Chondrocyte (in vitro differentiated cells): ENCODE measurements at places on chromosomes 6 and 20. TPM values are rescaled to one million over a fixed set of nuclear protein-coding genes. Genes with fewer than 3 reads are reported as not detected.
A peak's percentile ranks its signal among the peaks of the same experiment; 100 is the strongest.

DNA sequence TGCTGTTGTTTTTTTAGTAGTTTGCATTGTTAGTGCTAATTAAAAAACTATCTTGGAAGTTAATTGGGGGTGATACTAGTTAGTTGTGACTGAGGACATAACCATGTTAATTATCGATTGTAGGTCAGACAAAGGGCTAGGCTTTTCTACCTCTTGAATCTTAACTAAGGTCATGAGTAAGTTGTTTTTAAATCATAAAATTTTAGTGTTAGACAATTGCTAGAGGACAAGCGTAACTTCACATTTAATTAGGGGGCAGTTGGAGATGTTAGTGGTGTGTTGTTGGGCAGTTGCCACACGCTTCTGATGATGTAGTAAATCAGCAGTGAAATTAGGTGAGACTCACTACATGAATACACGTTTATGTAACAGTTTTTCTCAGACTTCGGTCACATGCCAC is 619.1 kb upstream of the FLRT3 start:
- H3K27me3 ChIP-seq, result no peaks in the 10 kb centered on the region
- DNase-seq, result no peak
- H3K27ac ChIP-seq, result no peak overlapping the region
- no peak overlapping the region for H3K4me3 ChIP-seq
- peaks cover 15% of the 10 kb centered on the region for H3K4me1 ChIP-seq
- H3K36me3 ChIP-seq, result peaks cover 4% of the 10 kb centered on the region

Gene MUCL3
- total RNA-seq, result 0.07 TPM in 1 of 3 replicates, not detected in the others

Gene CD109
- total RNA-seq, result 25.4 to 33.1 TPM (median 26.0 TPM) in 3 replicates

- H3K36me3 ChIP-seq, result no peaks in the 10 kb centered on the region
- H3K27ac ChIP-seq, result no peak overlapping the region
- H3K27me3 ChIP-seq, result no peaks in the 10 kb centered on the region
Observed at GRCh38 chr20:48682529-48683363, 145.1 kb downstream of the PREX1 start.

Gene CST4
- total RNA-seq, result not detected in 3 replicates

Gene PHACTR3
- not detected in 3 replicates for total RNA-seq

GRCh38 chr6:90940812-90941481 is 354.1 kb upstream of the MAP3K7 start:
- no peaks in the 10 kb centered on the region for H3K36me3 ChIP-seq
- no peak for DNase-seq
- peaks cover 6% of the 10 kb centered on the region for H3K4me1 ChIP-seq
- no peak overlapping the region for H3K4me3 ChIP-seq
- no peak overlapping the region for H3K27ac ChIP-seq

Gene COL20A1
- 0.21 TPM in 1 of 3 replicates, not detected in the others for total RNA-seq

Gene GPSM3
- 3.6 to 5.6 TPM (median 5.4 TPM) in 3 replicates for total RNA-seq

DNA sequence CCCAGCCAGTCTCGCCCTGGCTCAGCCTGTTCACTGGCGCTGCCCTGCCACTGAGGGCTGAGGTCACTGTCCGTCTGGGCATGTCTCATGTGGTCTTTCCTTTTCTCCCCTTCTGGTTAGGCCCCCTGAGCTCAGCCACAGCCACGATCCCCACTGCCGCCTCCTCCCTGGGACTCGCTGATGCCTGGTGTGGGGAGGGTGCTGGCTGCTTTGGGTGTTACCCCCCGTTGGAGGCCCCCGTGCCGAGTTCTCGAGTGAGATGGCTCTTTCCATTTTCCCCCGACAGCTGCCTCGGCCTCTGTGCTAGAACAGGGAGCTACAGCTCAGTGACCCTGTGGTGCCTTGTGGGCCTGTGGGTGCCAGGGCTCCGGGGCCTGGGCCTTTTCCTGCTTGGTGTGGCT is 14.9 kb upstream of the TCFL5 start:
- peak overlapping the region; percentile 93 for H3K27ac ChIP-seq
- peak; percentile 85 for DNase-seq
- H3K4me1 ChIP-seq, result peaks cover 28% of the 10 kb centered on the region
- H3K36me3 ChIP-seq, result peaks cover 3% of the 10 kb centered on the region

Gene STMND1
- not detected in 3 replicates for total RNA-seq

Gene PACSIN1
- total RNA-seq, result 0.15 to 0.21 TPM in 2 of 3 replicates, not detected in the other

Gene BANF2
- not detected in 3 replicates for total RNA-seq

- peak overlapping the region; percentile 93 for H3K27ac ChIP-seq
- peak overlapping the region; percentile 68 for H3K4me3 ChIP-seq
- H3K4me1 ChIP-seq, result peaks cover 32% of the 10 kb centered on the region
- H3K27me3 ChIP-seq, result no peaks in the 10 kb centered on the region
- DNase-seq, result no peak
Observed at GRCh38 chr20:36572701-36573102, 695 bp upstream of the TGIF2 start.

GRCh38 chr20:1438361-1438760 is 28.3 kb downstream of the NSFL1C start:
- no peak overlapping the region for H3K27ac ChIP-seq
- H3K4me1 ChIP-seq, result no peaks in the 10 kb centered on the region
- no peaks in the 10 kb centered on the region for H3K27me3 ChIP-seq
